ENCODE measurements at places on chromosomes 3 and 15. TPM values are rescaled to one million over a fixed set of nuclear protein-coding genes. Genes with fewer than 3 reads are reported as not detected.

KCNMB2 gene
- total RNA-seq: not detected

POPDC2 gene
- total RNA-seq: 4.3 TPM

DNA sequence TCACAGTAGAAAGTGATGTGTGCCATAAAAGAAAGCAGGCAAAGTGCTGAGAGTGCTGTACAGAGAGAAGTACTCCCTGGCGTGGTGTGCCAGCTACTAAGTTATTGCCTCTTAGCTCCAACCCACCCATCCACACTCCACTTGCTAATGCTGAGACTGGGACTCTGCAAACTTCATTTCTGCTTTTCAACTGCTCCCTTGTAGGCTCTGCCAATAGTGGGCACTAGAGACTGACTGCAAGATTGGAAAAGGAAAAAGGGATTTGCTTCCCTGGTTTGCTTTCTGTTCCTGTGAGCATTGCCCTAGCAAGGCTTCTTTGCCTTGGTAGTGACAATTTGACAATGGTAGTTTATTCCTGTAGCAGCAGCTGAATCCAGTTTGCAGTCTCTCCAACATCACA lies 56.5 kb upstream of the TMEM108 start:
- no peaks in the 10 kb centered on the region for H3K4me1 ChIP-seq
- H3K4me3 ChIP-seq: no peak overlapping the region
- no peaks in the 10 kb centered on the region for H3K36me3 ChIP-seq

DNA sequence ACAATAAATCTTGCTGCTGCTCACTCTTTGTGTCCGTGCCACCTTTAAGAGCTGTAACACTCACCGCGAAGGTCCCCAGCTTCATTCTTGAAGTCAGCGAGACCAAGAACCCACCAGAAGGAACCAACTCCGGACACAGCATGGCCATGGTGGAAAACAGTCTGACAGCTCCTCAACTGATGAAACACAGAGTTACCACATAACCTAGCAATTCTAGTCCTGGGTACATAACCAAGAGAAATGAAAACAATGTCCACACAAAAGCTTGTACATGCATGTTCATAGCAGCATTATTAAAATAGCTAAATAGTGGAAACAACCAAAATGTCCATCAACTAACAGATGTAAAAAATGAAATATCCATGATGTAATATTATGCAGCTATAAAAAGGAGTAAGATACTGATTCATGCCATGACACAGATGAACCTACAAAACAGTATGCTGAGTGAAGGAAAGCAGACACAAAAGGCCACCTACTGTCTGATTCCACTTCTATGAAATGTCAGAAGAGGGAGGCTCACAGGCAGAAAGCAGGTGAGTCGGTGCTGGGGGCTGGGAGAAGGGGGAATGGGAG lies 36.8 kb downstream of the VGLL4 start:
- H3K27me3 ChIP-seq: no peaks in the 10 kb centered on the region
- H3K27ac ChIP-seq: no peak overlapping the region
- no peak overlapping the region for H3K4me3 ChIP-seq
- no peak for DNase-seq
- H3K36me3 ChIP-seq: peaks cover 2% of the 10 kb centered on the region

DNA sequence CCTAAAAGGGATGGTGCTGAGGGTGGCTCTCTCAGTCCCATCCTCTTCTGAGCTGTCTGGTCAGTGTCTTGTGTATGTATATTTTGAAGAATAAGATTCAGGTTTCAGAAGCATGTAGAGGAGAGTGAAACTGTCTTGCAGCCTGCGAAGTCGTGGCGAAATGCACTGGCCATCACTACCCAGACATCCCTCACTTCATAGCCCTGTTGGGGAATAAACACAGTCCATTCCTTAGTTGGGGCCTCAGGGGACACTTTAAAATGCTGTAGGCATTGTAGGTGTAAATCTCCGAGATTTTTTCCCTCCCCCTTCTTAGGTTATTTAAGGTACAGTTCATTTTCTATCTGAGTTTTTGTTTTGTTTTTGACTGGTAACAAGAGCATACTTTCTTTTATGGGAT lies 93.8 kb downstream of the DNASE1L3 start:
- H3K4me3 ChIP-seq: no peak overlapping the region
- peaks cover 40% of the 10 kb centered on the region for H3K4me1 ChIP-seq
- DNase-seq: no peak
- H3K27ac ChIP-seq: peak overlapping the region; percentile 94
- no peaks in the 10 kb centered on the region for H3K27me3 ChIP-seq
- peaks cover 14% of the 10 kb centered on the region for H3K36me3 ChIP-seq

GRCh38 chr15:23444269-23444668 lies 2.8 kb downstream of the GOLGA6L2 start:
- H3K27me3 ChIP-seq: peaks cover 10% of the 10 kb centered on the region
- no peak overlapping the region for H3K27ac ChIP-seq
- H3K36me3 ChIP-seq: no peaks in the 10 kb centered on the region
- no peaks in the 10 kb centered on the region for H3K4me1 ChIP-seq
- no peak for DNase-seq

DNA sequence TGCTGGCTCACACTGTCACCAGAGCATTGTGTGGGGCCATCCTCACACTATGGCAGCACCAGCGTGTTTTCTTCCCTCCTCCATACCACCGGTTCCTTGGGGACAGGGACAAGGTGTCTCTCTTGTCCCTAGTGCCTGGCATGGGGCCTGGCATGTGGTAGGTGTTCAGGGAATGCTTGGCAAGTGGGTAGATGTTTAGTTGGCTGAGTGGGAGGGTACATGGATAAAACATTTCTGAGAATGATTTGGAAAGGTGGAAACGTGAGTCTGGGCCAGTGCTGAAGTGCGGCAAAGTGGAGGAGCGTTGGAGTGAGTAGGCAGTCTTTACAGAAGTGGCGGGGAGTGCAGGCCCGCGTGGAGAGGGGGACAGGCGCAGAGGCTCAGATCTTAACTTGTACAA lies 15.0 kb downstream of the SNAPC5 start:
- H3K27me3 ChIP-seq: no peaks in the 10 kb centered on the region
- peak overlapping the region; percentile 94 for H3K27ac ChIP-seq
- peaks cover 22% of the 10 kb centered on the region for H3K4me1 ChIP-seq
- no peak for DNase-seq

DNA sequence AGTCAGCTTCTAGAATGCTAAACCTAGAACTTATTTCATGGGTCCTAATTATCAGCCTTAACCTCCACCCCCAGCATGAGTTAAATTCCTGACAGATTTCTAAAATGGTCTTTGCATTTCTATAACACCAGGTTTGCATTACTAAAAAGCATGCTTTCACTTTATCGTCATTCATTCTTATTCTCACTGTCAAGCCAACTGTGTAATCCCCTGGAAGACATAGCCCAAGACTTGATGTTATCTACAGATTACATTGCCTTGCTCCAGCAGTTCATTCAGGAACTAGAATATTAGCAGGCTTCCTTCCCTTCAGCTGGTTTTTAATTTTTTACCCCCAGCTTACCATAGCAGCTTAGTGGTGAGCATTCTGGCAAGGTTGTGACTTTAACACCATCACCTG lies 184.0 kb downstream of the SLCO3A1 start:
- DNase-seq: no peak
- H3K36me3 ChIP-seq: peaks cover 4% of the 10 kb centered on the region
- H3K27ac ChIP-seq: no peak overlapping the region
- no peaks in the 10 kb centered on the region for H3K27me3 ChIP-seq

DNA sequence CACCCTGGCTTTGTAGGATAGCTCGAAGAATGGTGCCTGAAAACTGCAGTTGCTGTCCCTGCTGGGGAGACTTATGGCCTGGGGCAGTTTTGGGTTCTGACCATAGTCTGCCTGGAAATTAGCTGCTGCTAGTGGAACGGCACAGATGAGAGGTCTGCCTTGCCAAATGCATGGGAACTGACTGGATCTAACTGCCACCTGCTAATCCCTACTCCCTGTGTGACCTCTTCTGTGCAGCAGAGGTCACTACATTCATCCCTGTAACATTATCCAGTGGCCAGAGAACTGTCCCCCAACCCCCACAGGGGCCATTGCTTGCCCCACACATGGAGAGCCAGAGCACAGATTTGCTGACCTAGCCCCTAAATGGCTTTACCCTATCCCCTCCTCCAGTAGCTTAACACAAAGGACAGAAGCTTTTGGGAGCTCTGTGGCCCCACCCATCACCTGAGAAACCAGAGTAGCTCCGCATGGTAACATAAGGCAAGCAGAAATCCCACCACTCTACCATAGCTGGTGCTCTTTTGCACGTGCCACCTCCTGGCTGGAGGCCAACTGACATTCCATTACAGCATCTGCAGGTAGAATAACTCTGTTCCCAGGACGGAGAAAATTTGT lies 840.0 kb downstream of the EPHA3 start:
- no peak overlapping the region for H3K27ac ChIP-seq
- no peak overlapping the region for H3K4me3 ChIP-seq
- no peaks in the 10 kb centered on the region for H3K36me3 ChIP-seq
- H3K27me3 ChIP-seq: no peaks in the 10 kb centered on the region
- no peak for DNase-seq

DNA sequence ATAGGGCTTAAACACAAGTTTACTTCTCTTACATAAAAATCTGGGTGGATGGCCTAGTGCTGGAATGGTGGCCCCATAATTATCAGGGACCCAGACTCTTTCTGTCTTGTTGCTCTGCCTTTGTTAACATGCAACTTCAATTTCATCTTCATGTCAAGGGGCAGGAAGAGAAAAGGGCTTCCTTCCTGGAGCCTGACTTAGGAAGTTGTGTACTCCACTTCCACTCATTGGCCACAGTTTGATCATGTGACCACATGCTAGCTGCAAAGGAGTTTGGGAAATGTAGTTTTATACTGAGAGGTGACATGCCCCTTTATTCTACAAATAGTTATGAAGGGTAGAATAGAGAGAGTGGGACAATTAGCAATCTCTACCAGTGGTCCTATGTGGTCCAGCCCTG lies 39.3 kb downstream of the RHCG start:
- H3K4me1 ChIP-seq: no peaks in the 10 kb centered on the region
- H3K27ac ChIP-seq: no peak overlapping the region
- H3K4me3 ChIP-seq: no peak overlapping the region
- no peak for DNase-seq

GRCh38 chr3:149547954-149548668 lies 73.6 kb downstream of the TM4SF4 start:
- H3K27ac ChIP-seq: no peak overlapping the region
- no peak for DNase-seq
- no peak overlapping the region for H3K4me3 ChIP-seq
- no peaks in the 10 kb centered on the region for H3K4me1 ChIP-seq
- H3K27me3 ChIP-seq: peaks cover 19% of the 10 kb centered on the region
